Lung (tissue), 17 donors: ENCODE measurements at places on chromosomes 4 and X. TPM values are rescaled to one million over a fixed set of nuclear protein-coding genes. Genes with fewer than 3 reads are reported as not detected.

The UCHL1 gene
- polyA plus RNA-seq: 9.8 TPM

The KIF4A gene
- polyA plus RNA-seq: 0.66 TPM

The PCSK1N gene
- polyA plus RNA-seq: 1.6 TPM

The BCOR gene
- 13.1 TPM for polyA plus RNA-seq

The AMTN gene
- not detected for polyA plus RNA-seq

The UGT2B7 gene
- 0.14 TPM for polyA plus RNA-seq

The MPP1 gene
- 132 TPM for polyA plus RNA-seq

The MTTP gene
- polyA plus RNA-seq: 0.04 TPM

The TNIP3 gene
- polyA plus RNA-seq: 59.2 TPM

The BMP15 gene
- polyA plus RNA-seq: not detected

The ADGRG2 gene
- 0.71 TPM for polyA plus RNA-seq

The SPATA18 gene
- polyA plus RNA-seq: 6.6 TPM

The PWWP3B gene
- polyA plus RNA-seq: 0.18 TPM

The FAM47E gene
- polyA plus RNA-seq: 7.6 TPM

The P2RY8 gene
- polyA plus RNA-seq: 6.0 TPM

The GPR119 gene
- not detected for polyA plus RNA-seq

The KCND1 gene
- 1.3 TPM for polyA plus RNA-seq

The CTAG1A gene
- polyA plus RNA-seq: not detected

The ALPK1 gene
- 8.9 TPM for polyA plus RNA-seq

The IL1RAPL1 gene
- not detected for polyA plus RNA-seq

The GLRA3 gene
- polyA plus RNA-seq: not detected

The AR gene
- 0.46 TPM for polyA plus RNA-seq

The GAGE1 gene
- polyA plus RNA-seq: not detected

The TMPRSS11F gene
- polyA plus RNA-seq: not detected

The AGTR2 gene
- polyA plus RNA-seq: 12.2 TPM

The SYP gene
- polyA plus RNA-seq: 4.6 TPM
